ENCODE measurements at places on chromosomes 7 and 10.

- no peak for DNase-seq
Measured at GRCh38 chr10:1413823-1414222, 323.5 kb downstream of the ADARB2 start.

GRCh38 chr10:68296843-68297663, 34.8 kb upstream of the HNRNPH3 start:
- no peak for DNase-seq

DNA sequence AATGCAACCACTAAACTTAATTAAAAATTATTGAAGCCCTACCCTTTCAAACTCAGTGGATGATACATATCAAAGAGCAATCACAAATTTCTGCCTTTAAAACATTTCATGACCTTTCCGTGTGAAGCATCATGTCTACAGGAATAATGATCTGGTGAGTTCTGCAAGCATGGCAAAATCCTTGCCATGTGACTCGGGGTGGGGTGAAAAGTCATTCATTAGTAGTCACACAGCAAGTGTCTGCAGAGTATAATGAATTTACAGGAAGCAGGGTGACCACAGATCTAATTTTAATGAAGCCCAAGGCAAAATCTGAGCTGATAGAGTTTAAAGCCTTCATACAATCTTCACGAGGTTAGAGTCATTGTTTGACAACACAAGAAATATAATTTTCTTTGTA, 351.9 kb downstream of the THSD7A start:
- no peak for DNase-seq

DNA sequence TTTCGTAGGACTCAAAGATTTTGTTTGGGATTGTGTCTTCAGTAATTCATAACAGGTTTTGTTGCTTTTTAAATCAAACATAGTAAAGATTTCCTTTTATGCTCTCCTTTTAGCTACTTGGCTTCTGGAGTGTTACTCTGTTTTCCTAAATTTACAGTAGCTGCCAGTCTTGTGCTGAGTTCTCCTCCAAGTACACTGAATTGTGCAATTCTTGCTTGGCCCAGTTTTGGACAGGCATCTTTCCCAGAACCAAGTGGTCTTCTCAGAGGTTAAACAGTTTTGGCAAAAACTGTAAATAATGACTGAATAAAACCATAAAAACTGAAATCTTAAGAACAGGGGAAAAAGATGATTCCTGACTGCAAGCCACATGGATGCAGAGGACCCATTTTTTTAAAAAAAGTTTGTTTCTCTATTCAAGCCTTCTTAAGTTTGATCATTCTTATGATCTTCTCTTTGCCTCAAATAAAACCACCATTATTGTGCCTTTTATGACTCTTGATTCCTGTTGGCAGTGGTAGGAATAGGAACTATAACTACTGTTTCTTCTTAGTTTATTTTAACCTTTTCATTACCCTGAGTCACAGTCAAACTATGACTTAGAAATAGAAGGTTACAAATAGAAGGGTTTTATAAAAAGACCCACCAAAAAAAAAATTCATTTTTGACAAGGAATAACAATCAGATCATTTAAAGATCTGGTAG, 88.0 kb downstream of the MDFIC start:
- DNase-seq = no peak

DNA sequence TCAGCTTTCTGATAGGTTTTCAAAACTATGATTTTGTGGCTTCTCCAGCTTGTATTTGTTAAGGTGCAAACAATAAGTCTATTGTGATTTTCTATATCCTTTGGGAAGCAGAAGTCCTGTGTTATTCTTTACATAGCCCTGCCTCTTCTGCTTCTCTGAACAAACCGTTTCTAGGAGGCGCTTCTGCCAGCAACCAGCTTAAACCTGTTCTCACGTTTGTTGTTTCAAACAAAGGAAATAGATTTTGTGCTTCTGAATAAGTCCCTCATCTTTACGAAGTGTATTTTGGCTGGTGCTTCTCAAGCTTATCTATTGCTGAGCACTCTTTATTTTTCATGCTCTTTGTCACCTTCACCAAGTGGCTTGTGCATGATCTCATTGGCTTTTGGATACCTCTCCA, 61.0 kb downstream of the VTI1A start:
- no peak for DNase-seq

DNA sequence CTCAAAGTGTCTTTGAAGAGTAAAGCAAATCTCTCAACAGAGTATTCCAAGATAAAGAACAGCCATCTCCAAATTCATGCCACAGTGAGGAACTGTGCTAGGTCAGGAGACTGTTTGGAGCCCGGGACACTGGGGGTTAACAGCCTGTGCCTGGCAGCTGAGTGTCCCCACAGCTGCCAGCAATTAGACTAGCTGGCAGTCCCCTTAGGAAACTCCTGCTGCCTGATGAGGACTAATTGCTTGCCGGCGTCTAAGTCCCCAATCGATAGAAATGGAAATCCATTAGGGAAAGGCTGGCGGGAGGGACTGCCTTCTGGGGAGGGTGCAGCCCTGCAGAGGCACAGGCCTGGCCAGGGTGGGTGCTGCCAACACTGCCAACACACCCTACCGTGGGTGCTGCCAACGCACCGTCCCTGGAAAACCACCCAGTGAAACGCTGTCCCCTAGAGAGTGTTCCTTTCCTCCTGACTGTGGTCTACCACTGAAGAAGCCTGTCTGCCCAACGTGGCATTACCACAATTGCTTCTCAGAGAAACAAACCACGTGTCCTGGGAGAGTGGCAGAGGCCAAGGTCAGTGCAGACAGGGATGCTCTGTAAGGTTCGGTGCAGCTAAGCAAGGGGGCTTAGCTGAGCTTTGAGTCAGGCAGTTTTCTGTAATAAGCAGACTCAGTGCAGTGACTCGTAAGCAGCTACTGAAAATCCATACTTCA, 60.8 kb downstream of the XRCC2 start:
- DNase-seq = no peak

DNA sequence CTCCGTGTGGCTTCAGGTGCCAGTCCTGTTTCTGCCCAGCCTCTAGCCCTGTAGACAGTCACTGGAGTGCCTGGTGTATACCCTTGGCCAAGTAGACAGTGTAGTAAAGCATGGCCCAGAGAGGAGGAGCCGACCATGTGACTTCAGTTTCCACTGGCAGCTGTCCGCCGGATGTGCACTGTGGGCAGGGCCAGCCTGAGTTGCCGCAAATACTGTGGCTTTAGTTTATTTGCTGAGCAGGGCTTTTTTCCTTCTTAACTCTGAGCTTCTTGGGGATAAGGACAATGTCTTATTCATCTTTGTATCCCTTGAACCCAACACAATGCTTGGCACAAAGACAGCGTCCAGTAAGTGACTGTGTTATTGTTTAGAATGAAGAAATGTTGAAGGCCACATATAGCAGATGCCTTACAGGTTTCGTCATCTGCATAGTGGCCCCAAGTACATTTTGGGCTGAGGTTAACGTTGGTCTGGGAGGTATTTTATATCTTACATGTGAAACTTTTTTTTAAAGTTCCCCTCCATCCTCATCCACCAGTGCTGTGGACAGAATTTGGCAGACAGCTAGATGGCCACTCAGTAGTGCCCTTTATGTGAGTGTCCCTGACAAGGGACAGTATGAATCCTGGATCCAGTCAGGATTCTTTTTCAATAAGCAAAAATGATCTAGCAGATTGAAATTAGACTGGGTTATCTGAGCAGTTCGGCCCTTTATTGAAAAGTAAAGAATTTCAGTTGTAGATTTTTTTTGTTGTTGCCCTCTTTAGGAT, 40.6 kb downstream of the CYP17A1 start:
- peak; percentile 14 for DNase-seq

All from activated T-helper 1 cell treated with anti-CD3 and anti-CD28 coated beads, Interleukin-2, amount 50 U/mL, for 16 hours (primary cell).